ENCODE measurements at places on chromosomes 2 and 18.

DNA sequence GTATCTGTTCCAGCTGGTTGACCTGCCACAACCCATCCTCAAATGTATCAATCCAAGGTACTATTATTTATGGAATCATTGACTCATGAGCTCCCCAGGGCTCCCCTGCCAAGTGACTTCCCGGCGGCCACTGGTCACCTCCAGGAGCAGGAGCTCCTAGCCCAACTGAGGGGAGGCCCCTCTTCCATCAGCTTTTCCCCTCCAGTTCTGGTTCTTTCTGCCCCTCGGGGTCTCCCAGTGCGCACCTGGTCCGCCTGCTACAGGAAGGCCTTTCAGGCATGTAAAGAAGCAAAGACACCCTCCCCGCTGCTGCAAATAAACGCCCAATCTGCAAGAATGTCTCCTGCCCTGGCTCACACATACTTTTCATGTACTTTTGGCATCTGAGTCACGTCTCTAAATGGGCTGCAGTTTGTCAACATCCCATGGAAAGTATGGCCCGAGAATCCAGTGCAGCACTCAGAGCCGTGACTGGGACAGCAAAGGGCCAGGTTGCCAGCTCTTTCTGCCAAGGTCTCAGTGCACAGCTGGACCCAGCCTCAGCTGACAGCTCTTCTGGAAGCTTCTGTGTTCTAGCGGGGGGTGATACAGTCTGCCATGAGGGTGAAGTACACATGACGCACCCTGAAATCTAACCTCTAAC, 41.4 kb downstream of the KLHL29 start:
- DNase-seq: no peak

DNA sequence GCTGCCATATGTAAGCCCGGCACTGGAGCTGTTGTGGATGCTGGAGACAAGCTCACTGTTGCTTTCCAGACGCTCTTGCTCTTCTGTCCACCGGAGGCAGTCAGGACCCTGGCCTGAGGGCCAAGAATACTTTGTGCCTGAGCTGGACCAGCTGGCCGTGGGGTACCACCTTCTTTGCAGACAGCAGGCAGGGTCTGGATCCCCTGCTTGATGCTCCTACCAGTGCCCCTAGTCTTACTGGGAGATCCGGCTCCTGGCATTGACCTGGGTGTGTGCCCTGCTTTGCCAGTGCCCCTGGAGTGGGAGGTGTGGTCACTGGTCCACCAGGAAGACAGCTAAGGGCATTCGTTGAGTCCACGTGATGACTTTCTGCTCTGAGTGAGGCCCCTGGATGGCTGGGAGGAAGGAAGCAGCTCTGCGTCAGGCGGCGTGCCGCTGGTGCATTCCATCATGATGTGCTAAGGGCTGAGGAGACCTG, 59.3 kb downstream of the LRRFIP1 start:
- DNase-seq: no peak

- no peak for DNase-seq
These were observed 323.4 kb upstream of the THUMPD2 start for GRCh38 chr2:40102447-40102846.

GRCh38 chr2:98869272-98869641, 66.8 kb downstream of the CRACDL start:
- DNase-seq: no peak

DNA sequence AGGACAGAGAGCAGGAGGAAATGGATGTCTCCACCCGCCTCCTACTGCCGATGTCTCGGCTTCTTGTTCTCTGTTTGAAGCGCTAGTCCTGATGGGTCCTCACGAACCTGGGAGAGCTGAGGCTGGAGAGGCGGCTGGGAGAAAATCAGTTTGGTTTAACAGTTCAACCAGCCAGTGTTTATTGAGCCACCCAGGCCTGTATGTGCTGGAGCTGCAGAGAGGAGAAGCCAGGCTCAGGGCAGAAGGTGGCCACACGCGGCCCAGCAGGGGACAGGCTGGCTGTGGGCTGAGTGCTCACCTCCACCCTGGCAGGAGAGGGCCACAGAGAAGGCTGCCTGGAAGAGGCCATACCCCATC, 202.1 kb downstream of the CYP26B1 start:
- no peak for DNase-seq

DNA sequence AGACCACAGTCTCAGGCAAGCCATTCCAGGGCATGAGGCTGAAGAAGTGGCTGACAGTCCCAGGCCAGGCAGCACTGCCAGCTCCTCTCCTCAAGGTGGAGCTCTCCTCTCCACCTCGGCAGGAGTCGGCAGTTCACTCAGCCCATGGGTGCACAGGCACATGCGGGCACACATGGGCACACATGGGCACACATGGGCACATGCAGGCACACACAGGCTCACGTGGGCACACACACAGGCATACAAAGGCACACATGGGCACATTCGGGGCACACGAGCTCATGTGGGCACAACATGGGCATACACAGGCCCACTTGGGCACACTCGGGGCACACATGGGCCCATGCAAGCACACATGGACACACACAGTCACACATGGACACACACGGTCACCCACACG, 65.3 kb upstream of the TAF1B start:
- DNase-seq: no peak

GRCh38 chr2:181752301-181752700, 72.0 kb upstream of the NEUROD1 start:
- no peak for DNase-seq

- no peak for DNase-seq
These were observed 61.2 kb upstream of the MRPS9 start for GRCh38 chr2:104976603-104977120.

- no peak for DNase-seq
These were observed 56.1 kb downstream of the CIB4 start for GRCh38 chr2:26585100-26585499.

- DNase-seq: no peak
These were observed 261.1 kb downstream of the PTGR3 start for GRCh38 chr18:74947875-74948274.

- no peak for DNase-seq
These were observed 5.3 kb downstream of the MAP4K3 start for GRCh38 chr2:39431592-39432316.

GRCh38 chr2:52959801-52960200, 807.8 kb upstream of the CHAC2 start:
- no peak for DNase-seq

GRCh38 chr18:36905571-36905970, 76.6 kb downstream of the KIAA1328 start:
- DNase-seq: no peak

DNA sequence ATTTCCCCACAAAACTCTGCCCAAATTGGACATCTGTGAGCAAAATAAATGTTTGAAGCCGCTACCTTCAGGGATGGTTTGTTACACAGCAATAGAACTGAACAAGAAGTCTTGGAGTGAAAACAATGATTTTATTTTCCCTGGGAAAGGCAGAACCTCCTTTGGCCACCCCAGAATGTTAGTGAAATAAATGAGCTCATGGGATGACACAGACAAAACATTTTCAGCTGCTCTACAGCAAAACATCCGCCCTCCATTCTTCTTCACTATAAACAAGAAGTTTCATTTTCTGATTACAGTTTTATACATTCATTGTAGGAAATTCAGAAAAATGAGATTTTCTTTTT, 4.3 kb upstream of the EFHD1 start:
- DNase-seq: no peak

DNA sequence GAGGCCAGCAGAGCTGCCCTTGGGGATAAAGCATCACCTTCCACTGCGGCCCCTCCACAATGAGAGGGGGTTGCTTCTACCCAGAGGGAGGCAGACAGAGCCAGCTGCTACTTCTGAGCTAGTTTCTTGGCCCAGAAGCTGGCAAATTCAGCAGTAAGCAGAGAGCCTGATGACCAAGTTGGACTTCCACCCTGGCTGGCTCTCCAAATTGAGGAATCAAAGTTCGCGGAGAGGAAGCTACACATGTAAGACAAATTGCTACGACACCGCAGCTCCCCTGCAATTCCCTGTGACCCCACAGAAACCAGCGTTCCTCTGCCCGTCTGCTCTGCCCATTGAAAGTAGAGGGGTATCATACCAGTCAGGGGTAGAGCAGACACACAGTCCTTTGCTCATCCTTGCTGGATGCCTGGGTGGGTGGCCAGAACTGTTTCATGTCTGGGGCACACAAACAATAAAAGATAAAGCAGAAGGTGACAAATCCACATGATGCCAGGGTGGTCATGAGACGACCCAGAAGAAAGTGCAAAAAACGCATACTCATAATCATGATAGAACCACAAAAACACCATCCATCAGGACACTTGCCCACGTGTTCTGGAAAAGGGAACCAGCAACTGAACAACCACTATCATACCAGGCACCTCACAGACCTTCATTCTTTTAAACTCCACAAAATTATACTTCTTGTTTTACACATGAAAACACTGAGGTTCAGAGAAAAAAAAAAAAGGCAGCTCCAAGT, 5.4 kb downstream of the TFCP2L1 start:
- no peak for DNase-seq

- peak; percentile 59 for DNase-seq
These were observed 32.0 kb upstream of the GPR55 start for GRCh38 chr2:230956827-230957755.

GRCh38 chr2:58122040-58122439, 75.4 kb downstream of the VRK2 start:
- DNase-seq: no peak

- DNase-seq: no peak
These were observed 57.3 kb downstream of the NEDD4L start for GRCh38 chr18:58101291-58101794.

- DNase-seq: no peak
These were observed 146.5 kb downstream of the GLI2 start for GRCh38 chr2:120881981-120882788.

- no peak for DNase-seq
These were observed 1.7 kb downstream of the RBMS1 start for GRCh38 chr2:160491911-160492371.

GRCh38 chr2:20653695-20654534, 3.0 kb upstream of the HS1BP3 start:
- DNase-seq: no peak

- DNase-seq: no peak
These were observed 143.6 kb upstream of the TCF4 start for GRCh38 chr18:55731594-55732042.

GRCh38 chr18:79579807-79580497, 99.7 kb upstream of the CTDP1 start:
- DNase-seq: no peak

DNA sequence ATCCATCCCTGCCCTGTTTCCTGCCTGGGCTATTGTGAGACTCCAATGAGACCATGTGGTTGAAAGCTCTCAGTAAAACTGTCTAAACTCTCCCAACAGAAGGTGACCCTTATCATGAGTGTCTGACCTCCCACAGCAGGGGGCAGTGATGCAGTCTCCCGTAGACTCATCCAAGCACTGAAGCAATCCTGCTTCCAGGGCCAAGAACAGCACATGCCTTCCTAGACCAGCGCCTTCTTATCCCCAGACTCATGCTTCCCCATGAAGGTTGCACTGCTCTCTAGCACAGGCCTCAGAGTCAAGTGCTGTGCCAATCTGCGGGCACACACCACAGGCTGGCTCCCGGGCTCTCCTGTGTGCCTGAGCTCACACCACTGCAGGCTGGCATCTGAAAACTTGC, 112.3 kb downstream of the TNS1 start:
- no peak for DNase-seq

DNA sequence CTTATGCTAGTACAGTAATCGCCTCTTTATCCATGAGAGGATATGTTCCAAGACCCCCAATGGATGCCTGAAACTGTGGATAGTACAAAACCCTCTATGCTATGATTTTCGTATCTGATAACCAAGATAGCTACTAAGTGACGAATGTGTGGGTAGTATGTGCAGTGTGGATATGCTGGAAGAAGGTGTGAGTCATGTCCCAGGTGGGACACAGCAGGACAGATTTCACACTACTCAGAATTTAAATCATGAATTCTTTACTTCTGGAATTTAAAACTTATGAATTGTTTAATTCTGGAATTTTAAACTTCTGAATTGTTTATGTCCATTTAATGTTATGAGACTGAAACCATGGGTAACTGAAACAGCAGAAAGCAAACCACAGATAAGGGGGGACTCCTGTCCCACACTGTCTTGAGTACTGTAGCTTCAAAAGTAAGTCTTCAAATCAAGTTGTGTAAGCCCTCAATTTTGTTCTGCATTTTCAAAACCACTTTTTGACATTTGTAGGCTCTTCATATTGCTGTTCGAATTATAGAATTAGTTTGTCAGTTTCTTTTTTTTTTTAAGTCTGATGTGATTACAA, 116.0 kb downstream of the LTBP1 start:
- no peak for DNase-seq

GRCh38 chr2:86045541-86045940, 60.1 kb downstream of the POLR1A start:
- DNase-seq: no peak

GRCh38 chr2:188663301-188663700, 310.9 kb upstream of the COL3A1 start:
- no peak for DNase-seq

DNA sequence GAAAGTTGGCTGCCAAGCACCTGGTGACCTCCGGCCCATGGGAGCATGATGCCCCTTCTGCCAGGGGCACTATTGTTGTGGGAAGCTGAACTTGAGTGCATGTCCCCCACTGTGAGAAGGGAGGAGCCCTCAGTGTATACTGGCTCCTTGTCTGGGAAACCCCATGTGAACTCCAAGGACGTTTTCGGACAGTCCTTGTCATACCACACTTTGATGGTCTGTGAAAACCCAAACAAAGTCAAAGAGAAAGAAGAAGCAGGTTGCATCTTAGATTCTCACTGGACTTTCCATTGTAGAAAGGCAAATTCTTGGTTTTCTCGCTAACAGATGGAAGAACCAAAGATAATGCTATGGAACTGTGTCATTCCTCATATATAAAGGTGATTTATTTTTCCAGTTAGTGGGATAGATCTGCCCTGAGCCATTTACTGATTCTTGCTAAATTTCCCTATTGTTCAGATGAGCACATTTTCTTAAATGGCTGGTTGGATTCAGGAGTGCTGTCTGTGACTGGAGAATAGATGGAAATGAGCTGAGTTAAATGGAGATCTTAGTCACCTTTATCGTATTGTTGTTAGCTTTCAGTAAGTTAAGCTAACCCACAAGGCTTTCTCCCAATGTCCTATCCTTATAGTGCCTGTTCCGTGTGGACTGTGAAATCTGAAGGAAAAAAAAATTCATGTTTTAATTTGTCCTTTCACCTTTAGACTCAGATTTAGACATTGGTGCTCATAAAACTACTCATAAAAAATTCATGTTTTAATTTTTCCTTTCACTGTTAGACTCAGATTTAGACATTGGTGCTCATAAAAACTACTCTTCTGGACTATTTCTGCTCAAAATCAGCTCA, 166.6 kb downstream of the ACTR3 start:
- DNase-seq: no peak

DNA sequence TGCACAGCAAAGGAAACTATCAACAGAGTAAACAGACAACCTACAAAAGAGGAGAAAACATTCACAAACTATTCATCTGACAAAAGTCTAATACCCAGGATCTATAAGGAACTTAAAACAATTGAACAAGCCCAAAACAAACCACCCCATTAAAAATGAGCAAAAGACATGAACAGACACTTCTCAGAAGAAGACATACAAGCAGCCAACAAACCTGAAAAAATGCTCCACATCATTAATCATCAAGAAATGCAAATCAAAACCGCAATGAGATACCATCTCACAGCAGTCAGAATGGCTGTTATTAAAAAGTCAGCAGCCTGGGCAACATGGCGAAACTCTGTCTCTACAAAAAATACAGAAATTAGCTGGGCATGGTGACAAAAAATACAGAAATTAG, 110.2 kb upstream of the LDLRAD4 start:
- no peak for DNase-seq

GRCh38 chr2:24021122-24021998, 11.5 kb downstream of the MFSD2B start:
- peak; percentile 33 for DNase-seq

Measured in stimulated activated CD4-positive, alpha-beta T cell treated with anti-CD3 and anti-CD28 coated beads, Interleukin-2, amount 100 ng/mL, for 24 hours (primary cell).